ENCODE measurements at places on chromosomes 2 and 18. TPM values are rescaled to one million over a fixed set of nuclear protein-coding genes. Genes with fewer than 3 reads are reported as not detected.

The CFAP65 gene
- 0.12 TPM for total RNA-seq

The CYP1B1 gene
- 0.93 TPM for total RNA-seq

The BABAM2 gene
- total RNA-seq: 15.2 TPM

The RTP5 gene
- total RNA-seq: not detected

The PGAP1 gene
- 11.9 TPM for total RNA-seq

The CIB4 gene
- total RNA-seq: not detected

The COBLL1 gene
- total RNA-seq: 74.5 TPM

DNA sequence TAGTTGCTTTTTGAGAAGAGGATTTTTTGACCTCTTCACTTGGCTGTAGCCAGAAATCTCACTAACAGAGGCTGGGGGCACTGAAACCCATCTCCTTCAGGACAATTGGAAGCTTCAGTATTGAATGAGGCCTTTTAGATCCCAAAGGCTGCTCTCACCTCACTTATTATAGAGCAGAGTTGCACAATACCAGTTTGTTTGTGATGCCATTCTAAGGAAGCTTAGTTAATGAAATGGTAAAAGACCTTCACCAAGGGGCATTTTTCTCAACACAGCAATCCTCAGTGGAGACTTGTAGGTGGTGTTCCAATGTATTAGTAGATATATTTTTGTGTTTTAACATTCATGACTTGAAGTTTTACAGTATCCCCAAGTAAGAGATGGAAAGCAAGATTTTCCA, 71.0 kb upstream of the RFX8 start:
- no peak for DNase-seq

DNA sequence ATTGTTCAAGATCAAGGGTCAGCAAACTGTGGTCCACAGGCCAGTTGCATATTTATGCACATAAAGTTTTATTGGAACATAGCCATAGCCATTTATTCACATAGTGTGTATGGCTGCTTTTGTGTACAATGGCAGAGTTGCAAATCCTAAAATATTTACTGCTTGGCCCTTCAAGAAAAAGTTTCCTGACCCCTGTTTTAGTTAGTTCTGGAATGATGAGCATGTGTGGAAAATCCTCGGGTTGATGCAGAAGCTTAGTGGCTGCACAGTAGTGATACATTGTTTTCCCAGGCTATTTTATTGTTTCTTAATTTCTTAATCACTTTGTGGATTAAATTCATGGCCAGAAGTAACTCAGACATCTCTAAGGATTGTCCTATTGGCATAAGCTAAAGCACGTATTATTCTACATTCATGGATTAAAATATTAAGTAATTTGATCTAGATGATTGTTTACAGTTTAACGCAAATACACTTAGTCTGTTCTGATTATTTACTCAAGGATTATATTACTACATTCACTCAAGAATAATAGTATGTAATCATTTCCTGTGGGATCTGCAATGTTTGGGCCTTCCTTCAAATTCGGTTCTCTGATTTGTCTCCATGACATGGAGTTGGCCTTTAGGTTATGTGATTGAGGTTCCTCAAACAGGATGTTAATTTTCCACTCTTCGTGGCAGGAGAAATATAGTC, 165.5 kb downstream of the TMEM247 start:
- DNase-seq: no peak

DNA sequence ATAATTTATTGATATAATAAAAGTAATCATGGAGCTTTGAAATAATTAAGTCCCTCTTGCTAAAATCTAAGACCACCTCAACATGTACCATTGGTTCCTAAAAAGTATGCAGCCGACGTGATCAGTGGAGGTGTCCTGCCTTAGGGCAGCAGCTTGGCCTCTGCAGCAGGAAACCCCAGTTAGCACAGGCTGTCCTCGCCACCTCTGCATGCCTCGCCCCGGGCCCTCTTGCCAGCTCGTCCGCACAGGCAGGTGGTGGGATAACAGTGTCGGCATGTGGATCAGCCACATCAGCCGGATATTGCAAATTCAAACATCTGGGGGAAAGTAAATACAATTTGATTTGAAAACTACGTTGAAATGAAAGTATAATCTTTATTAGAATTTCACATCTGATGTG, 22.9 kb downstream of the COA5 start:
- DNase-seq: no peak

DNA sequence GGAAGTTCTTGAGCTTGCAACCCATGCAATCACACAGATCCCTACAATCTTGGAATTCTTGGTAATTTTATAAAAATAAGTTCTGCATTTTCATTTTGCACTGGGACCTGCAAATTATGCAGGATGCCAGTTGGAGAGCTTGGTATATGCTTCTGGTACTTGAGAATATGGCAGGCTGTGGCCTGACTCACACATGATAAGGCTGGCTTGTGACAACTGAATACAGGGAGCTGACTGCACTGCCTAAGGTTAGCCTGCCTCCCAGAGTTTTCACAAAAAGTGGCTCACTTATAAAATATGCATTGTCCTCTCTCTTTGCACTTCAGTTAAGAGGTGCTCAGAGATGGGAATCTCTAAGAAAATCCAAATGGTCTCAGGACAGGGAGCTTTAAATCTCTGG, 265.5 kb upstream of the KCNJ3 start:
- no peak for DNase-seq

DNA sequence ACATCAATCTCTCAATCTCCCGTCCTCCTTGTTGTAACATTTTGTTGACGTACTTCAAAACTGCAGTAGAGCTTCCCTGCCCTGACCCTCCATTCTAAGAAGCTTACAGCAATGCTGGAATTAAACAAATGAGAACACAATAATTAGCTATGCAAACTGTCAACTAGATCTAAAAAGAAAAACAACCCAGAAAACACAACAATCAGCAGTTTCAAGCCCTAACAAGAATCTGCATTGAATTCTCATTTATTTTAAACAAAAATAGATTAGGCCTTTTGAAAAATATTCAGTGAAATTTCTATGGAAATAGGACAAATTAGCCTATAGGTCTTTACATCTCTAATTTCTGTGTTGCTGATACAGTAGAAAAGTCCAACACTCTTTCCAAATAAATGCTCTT, 807.0 kb upstream of the FSHR start:
- DNase-seq: no peak

DNA sequence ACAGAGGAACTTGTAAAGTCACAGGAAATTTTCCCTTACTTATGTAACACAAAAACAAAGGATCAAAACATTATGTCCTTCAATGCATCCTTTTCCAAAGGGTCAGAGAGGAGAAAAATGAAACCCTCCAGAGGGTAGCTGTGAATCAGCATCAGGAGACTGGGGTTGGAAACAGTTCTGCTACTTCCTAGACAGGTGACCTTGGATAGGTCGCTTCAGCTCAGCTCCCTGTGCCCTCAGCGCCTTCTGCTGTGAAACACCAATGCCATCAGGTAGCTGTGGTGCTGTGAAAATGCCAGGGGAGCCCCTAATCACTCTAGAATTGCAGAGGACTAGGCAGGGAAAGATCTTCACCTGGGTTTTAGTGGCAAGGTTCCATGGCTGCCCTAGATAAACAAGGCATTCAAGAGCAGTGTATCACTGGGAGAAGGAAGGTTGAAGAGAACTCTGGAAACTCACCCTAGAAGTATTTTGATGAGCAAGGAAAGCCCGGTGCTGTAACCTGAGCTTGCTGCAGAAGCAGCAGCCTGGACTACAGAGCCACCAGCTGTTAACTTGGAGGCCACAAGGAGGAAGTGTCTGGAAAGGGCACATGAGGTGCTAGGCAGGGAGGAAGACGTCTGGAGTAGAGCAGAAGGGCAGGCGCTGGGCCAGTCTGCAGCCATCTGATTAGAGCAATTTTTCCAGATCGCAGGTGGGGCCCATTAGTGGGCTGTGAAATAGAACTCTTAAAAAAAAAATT, 100.7 kb upstream of the MCFD2 start:
- DNase-seq: no peak

- DNase-seq: no peak
These were observed 551.6 kb downstream of the ZEB2 start for GRCh38 chr2:143968360-143968759.

GRCh38 chr2:201631041-201631440, 12.3 kb downstream of the TMEM237 start:
- no peak for DNase-seq

- DNase-seq: no peak
These were observed 33.8 kb upstream of the POLE4 start for GRCh38 chr2:74924463-74925265.

DNA sequence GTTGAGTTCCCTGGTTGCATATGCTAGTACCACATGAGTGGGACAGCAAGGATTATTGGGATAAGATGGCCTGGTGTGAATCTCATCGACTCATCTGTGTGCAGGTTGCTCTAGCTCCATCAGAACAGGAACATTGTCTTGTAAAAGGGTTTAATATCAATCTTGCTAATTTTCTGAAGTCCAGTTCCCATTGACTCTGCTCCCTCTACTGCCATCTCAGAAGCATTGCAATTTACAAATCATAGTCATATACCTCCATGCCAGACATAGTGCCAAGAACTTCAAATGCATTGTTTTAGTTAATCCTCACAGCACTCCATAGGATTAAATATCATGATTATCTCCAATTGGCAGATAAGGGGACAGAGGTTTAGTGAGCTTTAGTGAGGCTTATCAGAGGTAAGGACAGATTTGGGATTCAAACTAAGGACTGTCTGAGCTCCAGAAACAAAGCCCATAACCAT, 4.8 kb upstream of the STAT4 start:
- DNase-seq: no peak

DNA sequence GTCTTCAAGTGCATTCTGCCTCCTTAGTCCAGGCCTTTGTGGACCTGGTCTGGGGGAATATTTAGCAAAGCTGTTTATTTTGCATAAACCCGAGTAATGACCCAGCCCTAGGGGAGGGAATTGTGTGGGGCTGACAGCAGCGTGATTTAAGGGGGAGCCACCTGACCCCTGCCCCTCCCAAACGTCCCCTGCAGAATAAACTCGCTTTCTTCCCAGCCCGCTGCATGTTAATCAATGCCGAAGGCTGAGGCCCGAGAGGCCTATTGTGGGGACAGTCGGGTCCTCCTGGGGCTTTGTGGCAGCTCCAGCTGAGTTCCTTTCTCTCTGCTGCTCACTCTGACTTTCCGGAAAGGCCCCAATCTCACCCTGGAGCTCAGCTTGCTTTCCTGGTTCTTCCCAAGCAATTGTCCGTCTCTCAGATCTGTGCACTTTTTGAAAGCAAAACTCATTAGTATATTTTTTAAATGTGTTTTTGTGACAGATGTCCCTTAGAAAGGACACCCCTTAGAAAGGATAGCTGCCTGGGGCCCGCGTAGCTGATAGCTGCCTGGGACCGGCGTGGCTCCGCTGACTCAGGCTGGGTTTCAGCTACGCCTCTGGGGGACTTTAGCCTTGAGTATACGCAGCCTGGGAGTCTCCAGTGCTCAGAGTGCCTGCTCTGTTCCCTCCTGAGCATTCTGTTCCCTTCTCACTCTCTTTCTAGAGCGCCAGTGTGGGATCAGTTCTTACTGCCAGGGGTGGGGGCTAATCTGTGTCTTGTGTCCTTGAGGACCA, 158.3 kb downstream of the GLI2 start:
- no peak for DNase-seq

Data from pancreas (tissue), 10 donors.